ENCODE measurements at places on chromosomes 16 and 17.

DNA sequence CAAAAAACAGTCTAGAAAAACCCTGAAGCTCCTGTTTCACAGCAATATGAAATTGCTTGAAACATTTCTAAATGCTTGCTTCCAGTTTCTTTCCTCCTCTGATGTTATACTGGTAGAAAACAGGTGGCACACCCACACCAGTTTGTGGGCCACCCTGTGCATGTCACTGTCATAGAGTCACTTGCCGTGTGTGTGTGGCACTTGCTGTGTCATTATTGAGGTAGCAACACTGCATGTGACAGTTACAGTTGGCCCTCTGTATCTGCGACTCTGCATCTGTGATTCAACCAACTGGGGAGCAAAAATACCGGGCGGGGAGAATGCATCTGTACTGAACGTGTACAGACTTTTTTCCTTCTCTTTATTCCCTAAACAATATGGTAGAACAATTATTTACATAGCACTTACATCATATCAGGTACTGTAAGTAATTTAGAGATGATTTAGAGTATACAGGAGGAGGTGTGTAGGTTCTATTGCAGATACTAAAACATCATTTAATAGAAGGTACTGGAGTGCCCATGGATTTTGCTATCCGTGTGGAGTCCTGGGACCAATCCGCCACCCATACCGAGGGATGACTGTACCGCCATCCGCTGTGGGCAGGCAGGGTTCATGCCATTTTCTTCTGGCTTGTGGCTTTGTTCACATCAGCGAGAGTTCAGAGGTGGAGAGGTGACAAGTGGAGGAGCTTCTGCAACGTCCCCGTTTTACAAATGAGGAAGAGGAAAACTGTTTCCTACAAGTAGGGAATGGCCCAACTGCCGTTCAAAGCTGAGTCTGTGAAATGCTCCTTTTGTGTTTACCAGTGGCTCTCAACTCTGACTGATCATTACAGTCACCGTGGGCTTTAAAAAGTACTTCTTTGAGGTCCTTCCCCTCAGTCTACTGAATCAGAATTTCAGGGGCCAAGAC, 373.7 kb downstream of the SNX29 start:
- no peak for DNase-seq

GRCh38 chr17:77817953-77818352, 140.6 kb upstream of the TNRC6C start:
- DNase-seq: no peak

- no peak for DNase-seq
These were observed 393.7 kb upstream of the DYNLRB2 start for GRCh38 chr16:80147026-80147655.

DNA sequence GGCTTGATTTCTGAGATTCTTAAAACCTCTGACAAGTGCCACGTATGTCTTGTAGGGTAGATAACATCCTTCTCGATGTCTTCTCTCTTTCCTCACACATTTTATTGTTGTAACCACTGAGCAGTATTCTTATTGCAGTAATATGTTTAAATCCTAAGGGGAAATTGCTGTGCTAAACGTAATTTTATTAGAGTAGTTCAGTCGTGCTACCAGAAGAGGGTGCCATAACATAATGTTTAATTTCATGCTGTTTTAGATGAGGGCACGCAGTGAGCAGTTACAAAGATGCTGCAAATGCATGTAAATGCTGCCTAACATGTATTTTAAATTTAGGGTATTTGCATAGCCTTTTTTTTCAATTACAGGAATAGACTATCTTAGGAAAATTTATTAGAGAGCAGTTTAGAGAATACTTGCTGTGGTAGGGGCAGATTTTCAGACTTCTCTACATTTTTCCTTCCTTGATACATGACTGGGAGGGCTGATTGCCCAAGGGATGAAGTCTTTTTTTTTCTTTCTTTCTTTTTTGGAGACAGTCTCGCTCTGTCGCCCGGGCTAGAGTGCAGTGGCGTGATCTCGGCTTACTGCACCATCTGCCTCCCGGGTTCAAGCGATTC, 51.7 kb downstream of the GAN start:
- DNase-seq: no peak

GRCh38 chr17:13002761-13003453, 14.9 kb downstream of the ELAC2 start:
- peak; percentile 77 for DNase-seq

- no peak for DNase-seq
These were observed 102.1 kb downstream of the YPEL2 start for GRCh38 chr17:59433586-59433985.

DNA sequence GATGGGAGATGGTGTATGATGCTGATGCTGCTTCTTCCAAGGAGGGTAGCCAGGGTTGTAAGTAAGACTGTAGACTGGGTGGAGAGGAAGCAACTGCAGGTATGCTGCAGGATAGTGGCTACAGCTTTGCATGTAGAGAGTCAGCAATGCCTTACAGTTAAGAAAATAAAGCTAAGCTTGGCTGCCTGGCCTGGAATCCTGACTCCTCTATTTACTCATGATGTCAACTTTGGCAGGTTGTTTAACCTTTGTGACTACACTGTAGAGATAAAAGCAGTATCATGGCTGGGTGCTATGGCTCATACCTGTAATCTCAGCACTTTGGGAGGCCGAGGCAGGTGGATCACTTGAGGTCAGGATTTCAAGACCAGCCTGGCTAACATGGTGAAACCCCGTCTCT, 301.6 kb upstream of the RBFOX1 start:
- DNase-seq: no peak

DNA sequence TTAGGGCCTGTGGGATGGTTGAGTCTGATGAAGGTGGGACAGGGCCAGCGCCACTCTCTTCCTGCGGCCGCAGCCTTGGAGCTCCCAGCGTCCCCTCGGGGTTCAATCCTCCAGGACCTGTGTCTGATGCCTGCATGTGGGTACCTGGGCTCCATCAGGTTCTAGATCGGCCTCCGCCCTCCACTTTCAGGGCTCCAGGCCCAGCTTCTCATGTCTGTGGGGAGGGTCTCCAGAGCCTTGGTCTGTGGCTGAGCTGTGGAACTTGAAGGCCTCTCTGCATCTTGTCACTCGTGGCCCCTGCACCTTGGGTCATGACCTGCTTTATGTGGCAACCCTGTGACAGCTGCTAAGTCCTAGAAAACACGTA, 89.8 kb upstream of the ZNF750 start:
- no peak for DNase-seq

DNA sequence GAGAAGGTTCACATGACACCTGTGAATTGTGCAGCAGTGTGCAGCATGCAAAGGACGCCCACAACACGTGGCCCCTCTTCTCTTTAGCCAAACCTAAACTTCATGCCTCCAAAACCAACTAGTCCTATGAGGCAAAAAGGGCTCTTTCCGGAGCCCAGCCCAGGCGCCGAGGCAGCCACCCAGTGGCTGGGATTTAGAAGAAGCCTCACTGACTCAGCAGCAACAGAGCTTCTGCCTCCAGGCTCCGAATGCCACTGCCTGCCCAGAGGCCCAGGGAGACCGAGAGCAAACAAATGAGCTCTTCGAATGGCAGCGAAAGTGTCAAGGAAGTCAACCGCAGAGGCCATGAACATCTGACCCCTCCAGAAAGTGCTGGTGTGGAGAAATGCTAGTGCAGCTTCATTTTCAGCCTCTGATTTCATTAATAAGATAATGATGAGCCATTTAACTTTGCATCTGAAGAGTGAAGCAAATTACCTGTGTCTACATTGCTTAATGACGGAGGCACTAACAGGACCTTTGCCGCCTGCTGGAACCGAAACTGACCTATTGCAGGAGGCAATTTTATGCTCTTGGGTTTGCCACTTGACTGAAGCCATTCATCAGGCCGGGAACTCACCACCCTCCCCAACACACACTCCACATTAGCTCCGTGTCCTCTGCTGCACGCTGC, 157.7 kb upstream of the RPL38 start:
- no peak for DNase-seq

DNA sequence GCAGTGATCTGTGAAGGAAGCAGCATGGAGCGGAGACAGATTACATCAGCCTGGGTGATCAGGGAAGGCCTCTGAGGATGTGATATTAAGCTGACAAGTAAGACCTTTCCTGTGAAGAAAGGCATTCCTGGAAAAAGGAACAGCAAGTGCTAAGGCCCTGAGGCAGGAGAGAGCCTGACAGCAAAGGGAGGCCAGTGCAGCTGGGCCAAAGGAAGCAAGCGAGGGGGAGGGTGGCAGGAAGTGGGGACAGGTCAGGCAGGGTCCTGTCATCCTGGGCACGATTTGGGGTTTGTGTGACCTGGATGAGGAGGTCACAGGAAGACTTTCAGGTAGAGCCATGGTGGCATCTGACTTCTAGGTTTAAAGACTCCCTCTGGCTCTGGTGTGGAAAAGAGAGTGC, 12.3 kb downstream of the CPNE2 start:
- DNase-seq: no peak

- no peak for DNase-seq
These were observed 4.1 kb upstream of the TNFRSF13B start for GRCh38 chr17:16975744-16976625.

DNA sequence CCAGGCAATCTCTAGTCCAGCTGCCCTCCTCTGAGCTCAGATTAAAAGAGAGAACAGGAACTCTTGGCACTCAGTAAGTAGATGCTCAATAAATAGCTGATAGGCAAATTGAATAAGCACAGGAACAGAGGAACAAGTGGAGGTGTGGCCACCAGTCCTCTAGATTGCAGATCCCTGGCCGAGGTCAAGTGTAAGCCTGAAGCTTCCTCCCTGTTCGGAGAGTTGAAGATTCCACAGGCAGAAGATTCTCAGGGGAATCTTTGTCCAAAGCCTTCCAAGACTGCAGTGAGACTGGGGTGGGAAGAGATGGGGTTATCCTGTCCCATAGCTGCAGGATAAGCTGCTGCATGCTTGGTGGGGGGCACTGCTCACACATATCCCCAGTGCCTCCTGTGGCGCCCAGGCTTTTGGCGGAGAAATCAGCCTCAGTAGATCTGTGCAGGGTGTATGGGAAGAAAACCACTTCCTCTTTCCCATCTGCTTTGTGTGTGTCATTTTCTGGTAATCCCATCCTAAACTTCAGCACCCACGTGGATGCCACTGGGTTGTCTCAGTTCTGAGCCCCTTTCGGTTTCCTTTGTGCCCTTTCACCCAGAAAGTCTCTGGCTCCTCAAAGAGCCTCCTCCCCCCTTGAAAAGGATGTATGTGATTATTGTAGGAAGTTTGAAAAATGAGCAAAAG, 12.1 kb downstream of the CD300A start:
- peak; percentile 62 for DNase-seq

DNA sequence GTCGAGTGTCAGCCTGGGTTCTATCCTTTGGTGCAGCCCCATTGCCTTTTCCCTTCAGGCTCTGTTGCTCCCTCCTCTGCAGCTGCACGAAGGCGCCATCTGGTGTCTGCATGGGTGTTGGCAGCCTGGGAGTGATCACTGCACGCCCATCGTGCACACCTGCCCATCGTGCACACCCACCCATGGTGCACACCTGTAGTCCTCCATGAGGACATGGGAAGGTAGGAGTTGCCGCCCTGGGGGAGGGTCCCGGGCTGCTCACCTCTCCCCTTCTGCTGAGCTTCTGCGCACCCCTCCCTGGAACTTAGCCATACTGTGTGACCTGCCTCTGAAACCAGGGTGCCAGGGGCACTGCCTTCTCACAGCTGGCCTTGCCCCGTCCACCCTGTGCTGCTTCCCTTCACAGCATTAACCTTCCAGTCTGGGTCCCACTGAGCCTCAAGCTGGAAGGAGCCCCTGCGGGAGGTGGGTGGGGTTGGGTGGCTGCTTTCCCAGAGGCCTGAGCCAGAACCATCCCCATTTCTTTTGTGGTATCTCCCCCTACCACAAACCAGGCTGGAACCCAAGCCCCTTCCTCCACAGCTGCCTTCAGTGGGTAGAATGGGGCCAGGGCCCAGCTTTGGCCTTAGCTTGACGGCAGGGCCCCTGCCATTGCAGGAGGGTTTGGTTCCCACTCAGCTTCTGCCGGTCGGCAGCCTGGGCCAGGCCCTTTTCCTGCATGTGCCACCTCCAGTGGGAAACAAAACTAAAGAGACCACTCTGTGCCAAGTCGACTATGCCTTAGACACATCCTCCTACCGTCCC, 2.9 kb downstream of the CTRL start:
- DNase-seq: peak; percentile 88

DNA sequence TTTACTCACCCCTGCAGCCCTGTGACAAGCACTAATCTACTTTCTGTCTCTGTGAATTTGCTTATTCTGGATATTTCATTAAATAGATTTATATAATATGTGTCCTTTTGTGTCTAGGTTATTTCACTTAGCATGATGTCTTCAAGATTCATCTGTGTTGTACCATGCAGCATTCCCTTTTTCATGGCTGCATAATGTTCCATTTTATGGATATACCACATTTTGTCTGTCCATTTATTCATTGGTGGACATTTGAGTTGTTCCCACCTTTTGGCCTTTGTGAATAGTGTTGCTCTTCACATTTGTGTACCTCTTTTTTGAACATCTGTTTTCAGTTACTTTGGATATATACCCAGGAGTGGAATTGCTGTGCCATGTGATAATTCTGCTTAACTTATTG, 110.3 kb downstream of the ELAC2 start:
- no peak for DNase-seq

DNA sequence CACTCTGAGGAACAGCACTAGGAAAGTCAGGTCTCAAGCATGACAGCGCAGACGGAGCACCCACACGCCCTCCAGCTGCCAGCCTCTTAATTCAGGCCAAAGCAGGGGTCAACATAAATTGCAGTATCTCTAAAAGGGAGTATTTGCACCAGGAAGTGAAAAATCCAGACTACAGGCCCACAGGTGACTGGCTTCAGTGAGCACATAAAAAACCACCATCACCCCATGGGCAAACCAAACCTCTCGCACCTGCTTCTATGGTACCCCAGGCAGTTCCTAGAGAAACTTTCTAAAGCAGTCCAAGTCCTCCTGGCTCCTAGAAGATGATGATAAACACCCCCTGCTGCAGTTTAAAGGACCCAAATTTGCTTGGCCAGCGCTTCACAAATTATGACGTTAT, 129.8 kb downstream of the ZNF423 start:
- DNase-seq: no peak

GRCh38 chr16:82541103-82541502, 85.7 kb upstream of the CDH13 start:
- no peak for DNase-seq

DNA sequence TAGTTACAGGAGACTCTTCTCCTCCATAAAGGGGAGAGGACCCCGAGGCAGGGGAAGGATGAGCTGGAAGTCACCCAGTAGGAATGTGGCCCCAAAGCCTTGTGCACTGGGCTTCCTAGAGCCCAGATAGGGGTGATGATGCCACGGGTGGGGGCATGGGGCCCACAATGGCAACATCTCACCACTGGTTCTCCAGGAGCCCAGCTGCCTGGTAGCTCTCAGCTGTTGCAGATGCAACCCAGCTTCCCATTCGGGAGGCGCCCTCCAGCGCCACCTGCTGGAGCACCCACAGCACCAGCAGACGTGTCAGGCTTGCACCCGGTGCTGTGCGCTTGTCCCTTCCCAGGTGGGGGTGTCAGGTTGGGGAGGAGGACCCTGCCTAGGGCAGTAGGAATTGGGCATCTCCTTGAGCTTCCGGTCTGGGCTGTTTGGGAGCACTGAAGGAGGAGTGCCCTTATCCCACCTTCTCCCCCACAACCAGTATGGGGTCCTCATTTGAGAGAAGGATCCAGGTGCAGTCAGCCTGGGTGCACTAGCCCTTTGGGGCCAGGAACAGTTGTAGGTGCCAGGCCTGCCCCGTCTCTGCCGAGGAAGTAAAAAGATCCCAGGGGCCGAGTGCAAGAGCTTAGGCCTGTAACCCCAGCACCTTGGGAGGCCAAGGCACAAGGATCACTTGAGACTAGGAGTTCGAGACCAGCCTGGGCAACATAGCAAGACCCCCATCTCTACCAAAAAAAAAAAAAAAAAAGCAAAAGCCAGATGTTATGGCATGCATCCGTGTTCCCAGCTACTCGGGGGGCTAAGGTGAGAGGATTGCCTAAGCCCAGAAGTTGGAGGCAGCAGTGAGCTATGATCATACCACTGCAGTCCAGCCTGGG, 14.4 kb downstream of the CDIPT start:
- DNase-seq: peak; percentile 91

GRCh38 chr17:34400301-34400931, 37.4 kb upstream of the CCL1 start:
- no peak for DNase-seq

All from stimulated activated CD8-positive, alpha-beta memory T cell treated with anti-CD3 and anti-CD28 coated beads, Interleukin-4, amount 100 ng/mL, for 48 hours (primary cell).